ENCODE measurements at places on chromosomes 5 and 9.

DNA sequence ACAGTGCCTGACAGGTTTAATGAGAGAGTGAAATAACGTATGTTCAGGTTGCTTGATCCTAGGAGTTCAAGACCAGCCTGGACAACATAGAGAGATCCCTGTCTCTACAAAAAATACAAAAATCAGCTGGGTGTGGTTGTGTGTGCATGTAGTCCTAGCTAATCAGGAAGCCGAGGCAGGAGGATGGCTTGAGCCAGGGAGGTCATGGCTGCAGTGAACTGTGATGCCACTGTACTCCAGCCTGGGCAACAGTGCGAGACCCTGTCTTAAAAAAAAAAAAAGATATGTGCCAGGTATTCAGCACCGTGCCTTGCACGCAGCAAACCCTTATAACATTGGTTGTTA is 38.8 kb upstream of the SPRY4 start:
- DNase-seq: no peak
- H3K4me3 ChIP-seq: no peak overlapping the region
- peaks cover 30% of the 10 kb centered on the region for H3K4me1 ChIP-seq
- H3K27me3 ChIP-seq: no peaks in the 10 kb centered on the region
- no peak overlapping the region for H3K27ac ChIP-seq
- H3K36me3 ChIP-seq: no peaks in the 10 kb centered on the region

GRCh38 chr5:98503616-98504015 is 269.8 kb upstream of the RGMB start:
- no peak overlapping the region for H3K27ac ChIP-seq
- H3K27me3 ChIP-seq: no peaks in the 10 kb centered on the region
- H3K4me3 ChIP-seq: no peak overlapping the region
- DNase-seq: no peak
- no peaks in the 10 kb centered on the region for H3K4me1 ChIP-seq

DNA sequence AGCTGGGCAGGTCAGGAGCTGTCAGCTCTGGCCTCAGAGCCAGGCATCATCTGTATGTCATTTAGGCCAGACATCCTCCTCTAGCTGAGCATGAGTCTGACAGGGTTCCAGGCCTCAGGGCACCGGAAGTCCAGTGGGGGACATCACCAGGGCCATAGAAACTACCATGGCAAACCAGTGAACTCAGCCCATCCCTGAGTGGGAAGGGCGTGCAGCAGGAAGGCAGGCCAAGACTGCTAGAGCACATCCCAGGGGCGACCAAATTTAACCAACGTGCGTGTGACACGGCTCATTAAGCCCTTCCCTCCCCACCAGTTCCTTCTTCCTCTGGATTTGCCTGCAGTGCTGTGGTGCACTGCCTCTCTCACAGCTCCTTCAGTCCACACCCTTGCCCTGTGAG is 75.9 kb downstream of the COL27A1 start:
- no peaks in the 10 kb centered on the region for H3K27me3 ChIP-seq
- no peak overlapping the region for H3K27ac ChIP-seq
- no peaks in the 10 kb centered on the region for H3K36me3 ChIP-seq

DNA sequence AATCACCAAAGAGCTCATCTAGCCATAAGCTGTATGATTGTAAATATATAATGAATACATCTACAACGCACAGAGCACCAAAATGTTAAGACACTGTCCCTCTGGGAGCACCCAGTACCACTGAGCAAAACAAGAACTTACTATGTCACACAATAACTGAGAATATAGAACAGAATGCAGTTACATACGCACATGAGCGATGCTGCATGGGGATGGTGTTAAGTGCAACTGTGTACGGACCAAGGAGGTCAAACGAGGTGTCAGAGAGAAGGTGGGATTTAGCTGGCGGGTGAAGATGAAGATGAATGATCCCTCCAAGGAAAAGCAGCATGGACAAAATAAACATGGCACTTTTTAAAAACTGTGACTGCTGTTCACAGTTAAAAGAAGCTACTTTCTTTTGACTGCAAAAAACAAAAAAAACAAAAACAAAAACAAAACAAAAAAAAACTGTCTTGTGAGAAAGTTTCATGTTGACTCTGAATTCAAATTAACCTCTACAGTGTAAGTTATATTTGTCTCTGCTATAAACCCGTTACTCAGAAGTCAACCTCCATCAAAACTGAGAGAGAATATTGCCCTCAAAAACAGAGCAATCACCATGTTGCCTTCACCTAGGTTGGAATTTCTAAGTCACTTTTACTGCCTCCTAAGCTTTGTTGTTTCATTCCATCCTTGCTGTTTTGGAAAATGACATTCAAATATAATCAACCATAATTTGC is 169.6 kb upstream of the GNA14 start:
- no peak overlapping the region for H3K4me3 ChIP-seq
- H3K27ac ChIP-seq: no peak overlapping the region
- peaks cover 4% of the 10 kb centered on the region for H3K4me1 ChIP-seq
- H3K27me3 ChIP-seq: no peaks in the 10 kb centered on the region
- DNase-seq: no peak
- no peaks in the 10 kb centered on the region for H3K36me3 ChIP-seq

GRCh38 chr5:42768106-42768504 is 11.5 kb downstream of the CCDC152 start:
- H3K27me3 ChIP-seq: no peaks in the 10 kb centered on the region
- no peaks in the 10 kb centered on the region for H3K4me1 ChIP-seq
- H3K36me3 ChIP-seq: peaks cover 4% of the 10 kb centered on the region

GRCh38 chr5:11177999-11178711 is 417.1 kb upstream of the DAP start:
- no peak overlapping the region for H3K27ac ChIP-seq
- H3K27me3 ChIP-seq: peaks cover 9% of the 10 kb centered on the region
- no peaks in the 10 kb centered on the region for H3K36me3 ChIP-seq
- no peak overlapping the region for H3K4me3 ChIP-seq
- DNase-seq: no peak

- peaks cover 12% of the 10 kb centered on the region for H3K36me3 ChIP-seq
- no peaks in the 10 kb centered on the region for H3K27me3 ChIP-seq
- no peaks in the 10 kb centered on the region for H3K4me1 ChIP-seq
- no peak overlapping the region for H3K4me3 ChIP-seq
- no peak overlapping the region for H3K27ac ChIP-seq
Measured at GRCh38 chr9:126348911-126349550, 22.4 kb downstream of the MVB12B start.

DNA sequence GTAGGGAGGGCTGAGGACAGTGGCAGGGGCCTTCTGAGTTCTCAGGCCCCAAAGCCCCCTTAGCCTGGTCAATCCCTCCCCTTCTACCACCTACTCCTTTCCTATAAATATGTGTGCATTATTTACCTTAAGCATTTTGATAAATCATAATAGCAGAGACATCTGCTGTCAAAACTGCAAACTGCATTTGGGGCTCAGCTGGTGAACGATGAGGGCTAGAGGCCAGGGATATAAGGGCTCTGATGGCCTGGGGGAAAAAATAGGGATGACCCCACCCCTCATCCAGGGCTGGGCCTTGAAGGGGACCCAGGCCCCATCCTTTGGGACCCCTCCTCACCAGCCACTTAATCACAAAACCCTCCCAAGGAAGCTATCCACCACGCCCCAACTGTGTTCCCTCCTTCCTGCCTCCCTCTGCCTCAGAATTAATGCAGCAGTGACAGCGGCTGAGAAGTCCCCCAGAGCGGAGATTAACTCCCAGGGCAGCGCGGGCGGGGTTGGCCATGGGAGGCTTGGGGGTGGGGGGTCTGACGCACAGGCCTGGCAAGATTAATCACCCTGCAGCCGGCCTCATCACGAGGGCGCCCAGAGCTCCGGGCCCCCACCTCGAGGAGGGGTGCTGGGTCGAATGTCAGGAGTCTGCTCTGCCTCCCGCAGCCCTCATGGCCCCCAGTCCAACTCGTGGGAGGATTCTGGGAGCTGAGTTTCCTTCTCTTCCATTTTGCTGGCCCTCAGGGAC is 42.1 kb downstream of the CXXC5 start:
- DNase-seq: no peak
- no peak overlapping the region for H3K27ac ChIP-seq
- no peaks in the 10 kb centered on the region for H3K27me3 ChIP-seq
- no peaks in the 10 kb centered on the region for H3K36me3 ChIP-seq

Measured in natural killer cell treated with Interleukin-12 subunit alpha and Interleukin-12 subunit beta and Interleukin-15 and Interleukin-18, amount 100 ng/mL, for 72 hours (primary cell).